ENCODE measurements at places on chromosomes 4 and X. TPM values are rescaled to one million over a fixed set of nuclear protein-coding genes. Genes with fewer than 3 reads are reported as not detected.

DNA sequence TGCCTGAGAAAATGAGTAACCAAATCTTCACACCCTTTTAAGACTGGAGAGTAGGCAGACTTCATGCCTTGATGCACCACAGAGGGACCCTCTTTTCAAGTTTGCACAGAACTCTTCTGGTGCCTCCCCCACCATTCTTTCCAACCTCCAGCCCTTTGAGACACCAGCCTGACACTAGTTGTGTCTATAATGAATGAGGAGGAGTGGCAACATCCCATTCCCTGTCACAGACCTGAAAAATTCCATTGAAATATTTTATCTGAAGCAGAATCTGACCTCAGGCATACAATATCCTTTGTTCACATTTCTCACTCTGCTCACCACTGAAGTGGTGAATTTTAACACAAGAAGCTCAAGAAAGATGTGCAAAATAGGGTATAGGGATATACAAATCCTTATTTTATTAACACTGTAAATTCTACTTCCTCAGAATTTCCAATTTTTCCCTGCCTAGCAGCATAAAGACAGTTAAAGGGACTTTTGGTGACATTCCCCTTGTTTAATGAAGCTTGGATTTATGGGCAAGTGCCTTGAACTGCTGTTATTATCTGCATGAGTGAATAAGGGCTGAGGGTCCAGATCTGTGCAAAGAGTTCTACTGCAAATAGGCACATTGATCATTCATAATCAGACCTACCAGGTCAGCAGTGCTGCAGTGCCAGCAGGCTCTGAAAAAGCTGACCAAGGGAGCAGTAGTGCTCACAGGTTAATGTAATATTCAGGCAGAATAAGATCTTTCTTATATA, 149.9 kb upstream of the PAQR3 start:
- DNase-seq: no peak

- peak; percentile 7 for DNase-seq
These were observed at the start of gene BTC for GRCh38 chr4:74794382-74795010. Gene BTC, minus strand, starts transcription at chr4:74794523. Its CDS starts 198 bp downstream, at chr4:74794325.

DNA sequence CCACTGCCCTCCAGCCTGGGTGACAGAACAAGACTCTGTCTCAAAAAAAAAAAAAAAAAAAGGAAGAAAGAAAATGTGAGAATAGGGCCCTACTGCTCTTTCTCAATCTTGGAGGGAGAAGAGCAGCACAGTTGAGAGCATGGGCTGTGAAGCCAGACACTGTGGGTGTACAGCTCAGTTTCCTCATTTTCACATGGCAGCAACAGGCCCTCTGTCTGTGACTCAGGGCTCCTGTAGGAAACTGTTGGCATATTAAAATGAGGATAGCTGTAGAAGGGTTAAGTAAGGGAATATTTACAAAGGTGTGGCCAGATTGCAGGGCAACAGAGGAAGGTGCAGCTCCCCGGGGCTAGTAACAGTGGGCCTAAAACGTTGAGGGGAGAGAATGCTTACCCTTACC, 3.4 kb downstream of the AKAP14 start:
- DNase-seq: no peak

DNA sequence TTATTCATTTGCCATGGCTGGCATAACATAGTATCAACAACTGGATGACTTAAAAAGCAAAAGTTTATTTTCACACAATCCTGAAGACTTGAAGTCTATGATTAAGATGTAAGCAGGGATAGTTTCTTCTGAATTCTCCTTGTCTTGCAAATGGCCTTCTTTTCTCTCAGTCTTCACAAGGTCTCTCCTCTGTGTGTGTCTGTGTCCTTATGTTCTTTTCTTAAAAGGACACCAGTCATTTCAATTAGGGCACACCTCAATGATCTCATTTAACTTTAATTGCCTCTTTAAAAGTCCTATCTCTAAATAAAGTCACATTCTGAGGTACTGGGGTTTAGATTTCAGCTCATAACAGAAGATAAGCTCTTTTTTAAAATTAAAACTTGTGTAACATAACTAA, 399.7 kb downstream of the PABPC4L start:
- no peak for DNase-seq

The NAA10 gene
- 25.8 TPM for total RNA-seq

Measured in fibroblast of the aortic adventitia (primary cell).